ENCODE measurements at places on chromosomes 6 and 20. TPM values are rescaled to one million over a fixed set of nuclear protein-coding genes. Genes with fewer than 3 reads are reported as not detected.
A peak's percentile ranks its signal among the peaks of the same experiment; 100 is the strongest.

BPIFA2 gene
- not detected for total RNA-seq

LRRC1 gene
- total RNA-seq = 48.6 TPM

KIAA0408 gene
- total RNA-seq = 0.53 TPM

MROH8 gene
- total RNA-seq = 14.0 TPM

TCP11 gene
- not detected for total RNA-seq

DNA sequence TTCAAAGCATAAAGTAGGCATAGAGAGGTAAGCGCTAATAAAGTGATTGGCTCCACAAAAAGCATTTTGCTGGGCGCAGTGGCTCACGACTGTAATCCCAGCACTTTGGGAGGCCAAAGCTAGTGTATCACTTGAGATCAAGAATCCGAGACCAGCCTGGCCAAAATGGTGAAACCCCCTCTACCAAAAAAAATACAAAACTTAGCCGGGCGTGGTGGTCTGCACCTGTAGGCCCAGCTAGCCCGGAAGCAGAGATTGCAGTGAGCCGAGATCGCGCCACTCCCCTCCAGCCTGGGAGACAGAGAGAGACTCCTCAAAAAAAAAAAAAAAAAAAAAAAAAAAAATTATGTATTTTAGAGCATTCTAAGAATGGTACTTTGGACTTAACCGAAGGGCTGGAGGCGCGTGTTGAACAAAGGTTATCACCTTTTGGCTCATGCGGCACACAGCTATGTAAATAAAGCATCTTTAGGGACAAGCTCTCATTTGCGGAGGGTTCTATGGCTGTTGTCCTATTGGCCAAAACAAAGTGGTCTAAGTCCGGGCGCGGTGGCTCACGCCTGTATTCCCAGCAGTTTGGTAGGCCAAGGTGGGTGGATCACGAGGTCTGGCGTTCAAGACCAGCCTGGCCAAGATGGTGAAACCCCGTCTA, 17.4 kb downstream of the HFE start:
- peak overlapping the region; percentile 41 for H3K4me3 ChIP-seq
- no peak for DNase-seq
- H3K36me3 ChIP-seq = no peaks in the 10 kb centered on the region
- peak overlapping the region; percentile 95 for H3K27ac ChIP-seq
- H3K4me1 ChIP-seq = no peaks in the 10 kb centered on the region

DNA sequence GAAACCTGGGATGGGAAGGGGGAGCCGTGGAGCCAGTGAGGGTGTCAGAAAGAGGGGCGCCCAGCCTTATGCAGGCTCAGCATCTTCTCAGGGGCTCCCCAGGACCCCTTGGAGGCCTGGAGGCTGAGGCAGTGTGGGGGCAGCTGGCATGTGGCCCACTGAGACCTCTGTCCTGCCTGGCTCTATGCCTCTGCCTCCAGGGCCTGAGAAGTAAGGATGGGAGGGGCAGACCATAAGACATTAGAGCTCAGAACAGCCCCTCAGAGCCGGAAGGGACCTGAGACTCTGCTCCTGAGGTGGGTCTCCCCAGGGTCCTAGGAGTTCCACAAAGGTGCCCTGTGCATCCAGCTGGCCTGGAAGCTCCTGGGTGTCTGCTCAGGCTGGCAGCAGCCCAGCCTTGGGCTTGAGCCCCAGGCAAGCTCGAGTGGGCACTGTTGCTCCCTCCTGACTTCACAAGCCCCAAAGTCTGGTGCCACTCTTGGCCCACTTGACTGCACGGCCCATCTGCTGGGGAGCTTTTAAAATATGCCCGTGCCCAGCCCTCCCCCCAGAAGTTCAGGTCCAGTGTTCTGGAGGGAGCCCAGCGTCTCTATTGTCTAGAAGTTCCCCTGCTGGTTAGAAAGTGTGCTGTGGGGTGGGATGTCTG, 126.8 kb downstream of the GRM4 start:
- no peak for DNase-seq
- H3K4me3 ChIP-seq = no peak overlapping the region
- no peaks in the 10 kb centered on the region for H3K27me3 ChIP-seq
- H3K36me3 ChIP-seq = no peaks in the 10 kb centered on the region
- H3K4me1 ChIP-seq = no peaks in the 10 kb centered on the region
- no peak overlapping the region for H3K27ac ChIP-seq

DNA sequence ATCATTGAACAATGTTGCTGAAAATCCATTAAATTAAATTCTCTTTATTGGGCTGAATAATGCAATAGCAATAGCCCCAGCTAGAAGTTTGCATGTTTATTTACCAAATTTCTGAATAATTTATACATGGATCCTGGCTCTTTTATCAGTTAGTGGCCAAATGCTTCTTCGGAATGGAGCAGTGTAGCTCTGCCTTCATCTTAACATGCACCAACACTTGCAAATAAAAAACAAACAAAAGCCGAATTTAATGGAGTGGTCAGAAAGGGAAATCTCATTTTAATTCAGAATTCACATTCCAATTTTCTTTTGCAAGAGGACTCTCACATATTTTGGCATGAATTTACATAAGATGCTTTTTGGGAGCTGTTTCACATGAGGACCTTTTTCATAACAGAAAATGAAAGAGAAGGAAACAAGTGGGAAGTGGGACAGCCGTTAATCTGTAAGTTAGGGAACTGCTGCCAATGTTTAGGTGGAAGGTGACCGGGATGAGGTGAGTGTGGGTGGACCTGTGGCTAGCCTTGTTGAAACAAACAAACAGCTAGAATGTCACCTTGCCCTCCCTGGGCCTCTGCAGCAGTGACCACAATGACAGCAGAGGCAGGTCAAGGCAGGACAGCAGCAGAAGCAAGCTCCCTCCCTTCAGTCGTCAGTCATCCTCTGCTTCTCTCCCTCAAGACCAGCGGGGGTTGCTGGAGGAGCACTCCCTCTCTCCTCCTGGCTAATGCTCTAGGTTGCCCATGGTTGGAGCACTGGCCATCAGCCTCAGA, 73.2 kb downstream of the INSM1 start:
- no peak for DNase-seq
- no peaks in the 10 kb centered on the region for H3K27me3 ChIP-seq
- no peak overlapping the region for H3K27ac ChIP-seq
- H3K4me1 ChIP-seq = no peaks in the 10 kb centered on the region

- H3K36me3 ChIP-seq = no peaks in the 10 kb centered on the region
- H3K27me3 ChIP-seq = no peaks in the 10 kb centered on the region
- H3K4me1 ChIP-seq = peaks cover 6% of the 10 kb centered on the region
- no peak overlapping the region for H3K4me3 ChIP-seq
These were observed 2.2 kb downstream of the ANKS1A start for GRCh38 chr6:34891296-34891695.

DNA sequence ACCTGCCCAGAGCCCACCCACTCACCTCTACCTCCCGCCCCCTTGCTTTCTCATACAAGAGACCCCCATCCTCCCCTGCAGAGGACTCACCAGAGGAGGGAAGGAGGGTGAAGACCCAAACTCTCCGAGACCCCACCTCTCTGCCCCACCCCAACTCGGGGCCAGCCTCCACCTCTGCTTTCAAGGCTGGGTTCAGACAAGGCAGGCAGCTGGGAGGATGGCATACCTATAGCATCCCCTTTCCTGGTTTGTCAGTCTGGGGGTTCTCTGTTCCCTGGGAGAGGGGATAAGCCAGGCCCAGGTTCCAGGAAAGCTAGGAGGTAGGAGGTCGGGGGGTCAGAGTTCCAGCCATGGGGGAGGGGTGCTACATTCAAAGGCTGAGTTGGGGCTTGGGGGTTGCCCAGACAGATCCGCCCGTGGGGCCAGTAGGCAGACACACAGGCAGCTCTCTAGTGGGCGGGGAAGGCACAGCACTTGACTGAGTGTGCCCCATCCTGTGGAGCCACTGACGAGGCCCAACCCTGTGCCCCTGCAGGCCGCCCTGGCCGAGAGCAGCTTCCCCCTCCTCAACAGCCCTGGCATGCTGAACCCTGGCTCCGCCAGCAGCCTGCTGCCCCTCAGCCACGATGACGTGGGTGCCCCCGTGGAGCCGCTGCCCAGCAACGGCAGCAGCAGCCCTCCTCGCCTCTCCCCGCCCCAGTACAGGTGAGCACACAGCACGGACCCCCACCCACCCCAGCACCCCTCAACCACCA, 40.8 kb upstream of the MDFI start:
- H3K27ac ChIP-seq = no peak overlapping the region
- no peaks in the 10 kb centered on the region for H3K27me3 ChIP-seq
- DNase-seq = no peak
- peaks cover 67% of the 10 kb centered on the region for H3K36me3 ChIP-seq
- no peak overlapping the region for H3K4me3 ChIP-seq

GRCh38 chr20:23254034-23254433, 96.6 kb upstream of the NXT1 start:
- no peak for DNase-seq
- no peaks in the 10 kb centered on the region for H3K27me3 ChIP-seq
- H3K36me3 ChIP-seq = no peaks in the 10 kb centered on the region
- no peak overlapping the region for H3K4me3 ChIP-seq
- no peak overlapping the region for H3K27ac ChIP-seq

DNA sequence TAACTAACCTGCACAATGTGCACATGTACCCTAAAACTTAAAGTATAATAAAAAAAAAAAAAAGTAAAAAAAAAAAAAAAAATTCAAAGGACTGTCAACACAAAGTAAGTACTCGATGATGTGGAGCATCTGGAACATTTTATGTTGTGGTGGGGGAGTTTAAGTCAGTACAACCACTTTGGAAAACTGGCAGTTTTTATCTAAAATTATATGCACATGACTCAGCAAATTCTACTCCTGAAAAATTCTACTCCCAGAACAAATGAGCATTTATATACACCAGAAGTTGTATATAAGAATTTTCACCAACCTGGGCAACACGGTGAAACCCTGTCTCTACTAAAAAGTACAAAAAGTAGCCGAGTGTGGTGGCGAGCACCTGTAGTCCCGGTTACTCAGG, 36.9 kb upstream of the CCDC28A start:
- H3K4me3 ChIP-seq = no peak overlapping the region
- no peak for DNase-seq
- H3K27ac ChIP-seq = no peak overlapping the region
- no peaks in the 10 kb centered on the region for H3K4me1 ChIP-seq

Measured in Peyer's patch (tissue), 4 donors.